ENCODE measurements at places on chromosomes 11 and 22.
A peak's percentile ranks its signal among the peaks of the same experiment; 100 is the strongest.

- DNase-seq: no peak
These were observed 311.3 kb downstream of the C11orf87 start for GRCh38 chr11:109733245-109733644.

GRCh38 chr11:65084598-65085375, 765 bp downstream of the ZFPL1 start:
- no peak for DNase-seq

DNA sequence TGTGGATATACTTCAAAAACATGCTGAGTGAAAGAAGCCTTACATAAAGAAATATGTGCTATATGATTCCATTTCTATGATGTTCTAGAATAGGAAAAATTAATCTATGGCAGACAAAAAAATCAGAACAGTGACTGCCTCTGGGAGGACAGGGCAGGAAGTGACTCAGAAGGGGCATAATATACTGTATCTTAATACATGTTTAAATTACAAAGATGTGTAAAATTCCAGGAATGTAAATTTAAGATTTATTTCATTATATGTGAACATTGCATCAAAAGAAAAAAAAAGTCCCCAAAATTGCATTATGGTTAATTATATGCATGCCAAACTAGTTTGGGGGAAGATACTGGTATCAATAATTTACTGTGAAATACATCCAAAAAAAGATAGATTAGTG, 32.2 kb downstream of the SBF2 start:
- no peak for DNase-seq

DNA sequence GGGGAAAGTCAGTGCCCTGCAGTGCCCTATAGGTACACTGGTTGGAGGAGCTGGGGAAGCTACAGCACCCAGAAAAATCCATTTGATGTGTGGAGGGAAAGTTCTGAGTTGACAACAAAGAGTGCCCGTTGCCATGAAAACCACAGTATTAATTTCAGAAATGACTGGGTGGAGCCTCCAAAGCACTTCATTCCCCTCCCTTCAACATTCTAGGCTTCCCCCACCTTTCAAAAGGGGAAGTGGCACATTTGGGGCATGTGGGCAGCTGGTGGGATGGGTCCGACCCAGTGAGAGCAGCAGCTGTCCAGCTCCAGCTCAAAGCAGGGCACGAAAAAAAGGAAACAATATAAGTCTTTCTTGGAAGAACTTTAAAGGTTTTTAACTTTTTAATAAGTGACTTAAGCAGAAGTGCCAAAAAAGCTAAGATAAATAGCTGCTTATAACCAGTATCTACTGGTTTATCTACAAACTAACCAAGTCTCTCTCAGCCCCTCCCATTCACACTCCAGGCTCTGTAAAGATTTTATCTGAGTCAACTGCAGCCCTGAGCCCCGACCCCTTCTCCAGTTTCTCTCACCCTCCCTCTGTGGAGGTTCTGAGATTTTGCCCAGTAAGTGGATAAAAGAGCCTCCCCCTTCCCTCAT, 9.0 kb upstream of the AHNAK start:
- peak; percentile 87 for DNase-seq

DNA sequence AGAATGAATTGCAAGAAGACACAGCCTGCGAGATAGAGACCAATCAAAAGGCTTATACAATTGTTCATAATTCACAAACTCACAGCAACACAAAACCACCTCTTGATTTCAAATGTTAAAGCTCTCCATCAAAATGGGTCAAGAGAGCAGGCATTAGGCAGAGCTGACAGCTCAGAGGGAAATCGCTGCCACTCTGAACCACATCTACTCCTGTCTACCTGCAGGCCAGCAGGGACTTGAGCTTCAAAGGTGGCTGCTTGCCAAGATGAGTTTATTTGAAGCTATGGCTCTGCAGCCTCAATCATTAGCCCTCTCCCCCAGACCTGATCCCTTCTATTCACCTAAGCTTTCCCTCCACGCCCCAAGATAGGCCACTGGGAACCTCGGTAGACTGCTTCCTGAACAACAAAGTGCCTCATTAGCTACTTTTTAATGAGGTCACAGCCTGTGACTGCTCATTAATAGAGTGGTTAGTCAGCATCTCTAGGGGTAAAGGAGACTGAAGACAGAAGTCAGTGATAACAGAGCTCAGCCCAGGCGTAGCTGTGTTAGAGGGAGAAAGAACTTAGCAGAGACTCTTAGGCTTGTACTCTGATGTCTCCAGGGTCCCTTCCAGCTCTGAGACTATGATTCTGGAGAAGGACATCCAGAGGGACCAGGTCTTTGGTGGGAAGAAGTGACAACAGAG, 21.2 kb upstream of the OR10A5 start:
- DNase-seq: no peak

GRCh38 chr11:118049771-118050170, 27.1 kb upstream of the TMPRSS4 start:
- DNase-seq: no peak

Data from NAMALWA (cell line).